ENCODE measurements at places on chromosomes 12 and 14. TPM values are rescaled to one million over a fixed set of nuclear protein-coding genes. Genes with fewer than 3 reads are reported as not detected.

The FAM90A1 gene
- 0.15 TPM for total RNA-seq

The OR10G2 gene
- total RNA-seq, result not detected

The SDR39U1 gene
- total RNA-seq, result 52.8 TPM

The MYF6 gene
- total RNA-seq, result not detected

The IL31 gene
- total RNA-seq, result not detected

The HSPB8 gene
- total RNA-seq, result not detected

The CLEC4D gene
- total RNA-seq, result not detected

The LRTM2 gene
- total RNA-seq, result not detected

The ANO6 gene
- total RNA-seq, result 32.0 TPM

The DYNC1H1 gene
- 264 TPM for total RNA-seq

The MRPS35 gene
- 37.8 TPM for total RNA-seq

DNA sequence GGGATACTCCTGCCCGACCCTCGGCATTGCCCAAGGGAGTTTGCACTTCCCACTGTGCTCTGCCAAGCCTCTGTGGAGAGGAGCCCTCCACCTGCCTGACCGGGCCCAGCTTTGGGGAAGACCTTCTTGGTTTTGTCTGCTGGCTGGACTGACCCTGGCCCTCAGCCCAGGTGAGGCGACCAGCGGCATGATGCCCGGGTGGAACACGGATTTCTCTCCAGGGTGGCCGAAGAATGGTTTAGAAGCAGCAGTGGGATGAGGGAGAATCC is 15.6 kb downstream of the ZBTB42 start:
- H3K4me3 ChIP-seq, result peak overlapping the region; percentile 86
- peak overlapping the region; percentile 92 for H3K27ac ChIP-seq
- DNase-seq, result no peak
- peaks cover 23% of the 10 kb centered on the region for H3K4me1 ChIP-seq
- H3K36me3 ChIP-seq, result peaks cover 3% of the 10 kb centered on the region
- H3K27me3 ChIP-seq, result no peaks in the 10 kb centered on the region

GRCh38 chr14:104107611-104108569 is 22.4 kb downstream of the ASPG start:
- no peak overlapping the region for H3K4me3 ChIP-seq
- H3K27me3 ChIP-seq, result no peaks in the 10 kb centered on the region
- no peak overlapping the region for H3K27ac ChIP-seq
- no peak for DNase-seq

DNA sequence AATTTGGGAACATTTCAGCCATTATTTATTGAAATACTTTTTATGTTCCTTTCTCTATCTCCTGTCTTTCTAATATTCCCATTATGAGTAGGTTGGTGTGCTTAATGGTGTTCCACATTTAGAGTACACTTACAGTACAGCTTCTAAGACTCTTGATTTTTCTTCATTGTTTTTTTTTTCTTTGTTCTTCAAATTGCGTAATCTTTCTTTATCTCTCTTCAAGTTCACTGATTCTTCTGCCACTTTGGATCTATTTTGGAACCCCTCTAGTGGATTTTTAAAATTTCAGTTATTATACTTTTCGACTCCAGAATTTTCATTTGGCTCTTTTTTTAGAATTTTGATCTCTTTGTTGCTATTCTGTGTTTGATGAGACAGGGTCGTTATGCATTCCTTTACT is 157.7 kb downstream of the ADGRD1 start:
- no peak overlapping the region for H3K4me3 ChIP-seq
- no peaks in the 10 kb centered on the region for H3K4me1 ChIP-seq
- no peak overlapping the region for H3K27ac ChIP-seq
- DNase-seq, result no peak
- no peaks in the 10 kb centered on the region for H3K36me3 ChIP-seq

GRCh38 chr14:84760489-84761126 is 769.3 kb upstream of the FLRT2 start:
- H3K4me1 ChIP-seq, result no peaks in the 10 kb centered on the region
- H3K27ac ChIP-seq, result no peak overlapping the region
- DNase-seq, result no peak
- no peaks in the 10 kb centered on the region for H3K36me3 ChIP-seq

DNA sequence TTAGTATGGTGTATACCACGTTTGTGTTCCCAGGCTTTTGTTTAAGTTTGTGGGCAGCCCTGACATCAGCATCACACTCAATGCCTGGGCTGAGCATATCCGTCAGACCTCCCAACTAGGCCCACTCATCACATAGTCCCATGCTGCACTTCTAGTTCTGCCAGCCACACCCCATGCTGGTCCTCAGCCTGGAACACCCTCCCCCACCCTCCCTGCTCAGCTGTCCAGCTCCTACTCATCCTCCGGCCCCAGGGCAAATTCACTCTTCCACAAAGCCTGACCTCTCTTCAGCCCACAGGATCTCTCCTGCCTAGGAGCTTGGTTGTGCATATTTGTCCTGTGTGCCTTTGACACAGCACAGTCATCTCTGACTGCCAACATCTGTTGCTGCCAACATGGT is 3.9 kb upstream of the ENDOU start:
- H3K27me3 ChIP-seq, result no peaks in the 10 kb centered on the region
- H3K4me1 ChIP-seq, result no peaks in the 10 kb centered on the region
- no peak overlapping the region for H3K4me3 ChIP-seq
- no peaks in the 10 kb centered on the region for H3K36me3 ChIP-seq

- no peak overlapping the region for H3K27ac ChIP-seq
- H3K27me3 ChIP-seq, result no peaks in the 10 kb centered on the region
- no peak overlapping the region for H3K4me3 ChIP-seq
- peaks cover 2% of the 10 kb centered on the region for H3K36me3 ChIP-seq
- H3K4me1 ChIP-seq, result no peaks in the 10 kb centered on the region
- no peak for DNase-seq
These were observed 381.2 kb downstream of the BCL11B start for GRCh38 chr14:98890556-98891340.

DNA sequence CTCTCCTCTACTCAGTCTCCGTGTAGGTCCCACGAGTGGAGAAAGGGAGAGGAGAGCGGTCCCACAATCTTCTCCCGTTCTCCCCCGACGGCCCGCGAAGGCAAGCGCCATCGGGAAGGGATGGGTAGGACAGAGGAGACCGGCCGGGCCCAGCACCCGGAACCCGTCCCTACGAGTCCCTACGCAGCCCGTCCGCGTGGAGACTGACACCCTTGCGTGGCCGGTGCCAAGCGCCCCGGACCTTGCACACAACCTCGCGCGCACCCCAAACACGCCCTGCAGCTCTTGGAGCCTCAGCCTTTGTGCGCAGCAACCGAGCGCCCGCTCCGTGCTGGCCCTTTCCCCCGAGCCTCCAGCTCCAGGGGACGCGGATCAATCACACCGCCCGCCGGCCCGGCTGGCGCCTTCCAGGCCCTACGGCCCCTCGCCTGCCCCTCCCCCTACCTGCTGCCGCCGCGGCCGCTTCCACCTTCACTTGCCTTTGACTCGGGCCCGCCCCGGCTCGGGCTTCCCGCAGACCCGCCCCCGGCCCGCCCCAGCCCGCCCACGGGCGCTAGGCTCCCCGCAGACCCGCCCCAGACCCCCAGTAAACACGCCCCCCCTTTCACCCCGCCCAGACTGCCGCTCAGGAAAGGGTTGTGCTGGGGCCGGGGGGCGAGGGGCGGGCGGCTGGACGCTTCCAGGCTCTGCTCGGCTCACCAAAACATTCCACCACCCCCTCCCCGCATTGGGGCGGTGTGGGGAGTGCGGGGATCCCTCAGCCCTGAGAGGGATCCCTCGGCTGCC is at the start of gene NDRG2:
NDRG2 (minus strand) TSS at position 477 of the 786 bp plus-strand sequence. CDS start 1,746 bp downstream, outside the sequence.
- peak within 1 kb of the TSS; percentile 60 for H3K27ac ChIP-seq
- H3K4me1 ChIP-seq, result peaks cover 14% of the 10 kb centered on the region
- no peaks in the 10 kb centered on the region for H3K36me3 ChIP-seq
- peaks cover 24% of the 10 kb centered on the region for H3K27me3 ChIP-seq
- peak within 1 kb of the TSS; percentile 72 for H3K4me3 ChIP-seq
